Heart right ventricle (tissue), 16 donors: ENCODE measurements at places on chromosomes 5 and 9. TPM values are rescaled to one million over a fixed set of nuclear protein-coding genes. Genes with fewer than 3 reads are reported as not detected.

- peaks cover 30% of the 10 kb centered on the region for H3K27me3 ChIP-seq
- H3K36me3 ChIP-seq, result no peaks in the 10 kb centered on the region
- no peak for DNase-seq
- no peak overlapping the region for H3K27ac ChIP-seq
- no peak overlapping the region for H3K4me3 ChIP-seq
- H3K4me1 ChIP-seq, result no peaks in the 10 kb centered on the region
Measured at GRCh38 chr9:135410831-135411473, 68.6 kb upstream of the PPP1R26 start.

DNA sequence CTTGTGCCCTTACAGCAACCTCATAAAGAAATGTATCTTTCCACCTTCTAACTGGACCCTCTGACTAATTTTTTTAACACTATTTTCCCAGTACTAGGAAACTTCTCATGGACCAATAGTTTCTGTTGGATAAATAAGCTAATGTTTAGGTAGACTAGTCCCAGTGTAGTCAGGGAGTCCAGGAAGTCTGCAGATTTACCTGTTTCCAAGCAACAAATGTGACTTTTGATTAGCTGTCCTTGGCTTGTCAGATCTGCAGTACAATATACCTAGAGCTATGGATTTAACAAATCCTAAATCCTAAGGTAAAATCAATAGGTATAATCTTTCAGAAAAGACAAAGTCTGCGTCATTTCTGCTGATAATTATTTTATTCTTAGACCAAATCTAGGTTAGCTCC lies 55.7 kb downstream of the FAM174A start:
- no peaks in the 10 kb centered on the region for H3K27me3 ChIP-seq
- H3K4me1 ChIP-seq, result no peaks in the 10 kb centered on the region
- no peak overlapping the region for H3K27ac ChIP-seq

GRCh38 chr5:149500922-149501582 lies 50.2 kb downstream of the CSNK1A1 start:
- H3K27ac ChIP-seq, result no peak overlapping the region
- no peak for DNase-seq
- H3K4me3 ChIP-seq, result no peak overlapping the region
- no peaks in the 10 kb centered on the region for H3K36me3 ChIP-seq
- H3K4me1 ChIP-seq, result peaks cover 11% of the 10 kb centered on the region

DNA sequence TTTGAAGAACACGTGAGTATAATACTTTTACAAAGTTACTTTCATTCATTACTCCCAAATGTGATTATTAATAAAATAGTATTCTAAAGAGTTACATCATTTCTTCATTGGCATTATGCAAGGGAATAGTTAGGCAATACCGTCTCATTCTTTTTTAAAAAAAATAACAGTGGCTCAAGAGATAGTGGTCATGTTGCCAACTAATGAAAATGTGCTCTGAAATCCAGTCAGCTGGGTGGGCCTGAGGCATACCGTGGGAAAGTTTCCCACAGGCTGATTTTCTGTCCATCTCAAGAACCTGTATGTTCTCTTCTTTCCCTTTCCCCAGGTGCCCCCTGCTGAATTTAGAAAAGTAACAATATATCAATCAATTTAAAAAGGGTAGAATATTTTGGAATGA lies 40.8 kb upstream of the ROPN1L start:
- no peak for DNase-seq
- peaks cover 7% of the 10 kb centered on the region for H3K36me3 ChIP-seq
- no peaks in the 10 kb centered on the region for H3K27me3 ChIP-seq
- peaks cover 17% of the 10 kb centered on the region for H3K4me1 ChIP-seq

- H3K27ac ChIP-seq, result no peak overlapping the region
- H3K36me3 ChIP-seq, result peaks cover 10% of the 10 kb centered on the region
- H3K4me3 ChIP-seq, result no peak overlapping the region
- H3K27me3 ChIP-seq, result no peaks in the 10 kb centered on the region
- DNase-seq, result no peak
- H3K4me1 ChIP-seq, result no peaks in the 10 kb centered on the region
Measured at GRCh38 chr5:81093536-81094196, 133.5 kb downstream of the RASGRF2 start.

GRCh38 chr9:36987891-36988290 lies 46.2 kb downstream of the PAX5 start:
- H3K27ac ChIP-seq, result no peak overlapping the region
- no peak for DNase-seq
- peaks cover 99% of the 10 kb centered on the region for H3K27me3 ChIP-seq
- H3K4me3 ChIP-seq, result no peak overlapping the region
- peaks cover 4% of the 10 kb centered on the region for H3K4me1 ChIP-seq

Gene CARD9
- total RNA-seq, result 1.2 TPM

DNA sequence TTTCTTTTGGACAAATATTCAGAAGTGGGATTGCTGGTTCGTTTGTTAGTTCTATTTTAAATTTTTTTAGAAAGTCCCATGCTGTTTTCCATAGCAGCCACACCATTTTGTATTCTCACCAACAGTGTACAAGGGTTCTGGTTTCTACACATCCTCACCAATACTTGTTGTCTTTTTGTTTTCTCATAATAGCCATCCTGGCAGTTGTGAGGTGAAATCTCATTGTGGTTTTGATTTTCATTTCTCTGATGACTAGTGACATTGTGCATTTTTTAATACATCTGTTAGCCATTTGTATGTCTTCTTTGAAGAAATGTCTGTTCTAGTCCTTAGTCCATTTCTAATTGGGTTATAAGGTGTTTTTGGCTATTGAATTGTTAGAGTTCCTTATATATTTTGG lies 214.3 kb downstream of the ARRDC3 start:
- no peaks in the 10 kb centered on the region for H3K36me3 ChIP-seq
- no peaks in the 10 kb centered on the region for H3K4me1 ChIP-seq
- no peak overlapping the region for H3K27ac ChIP-seq
- H3K4me3 ChIP-seq, result no peak overlapping the region

Gene PDGFRB
- total RNA-seq, result 36.7 TPM

Gene SLC36A2
- 1.5 TPM for total RNA-seq

- H3K27me3 ChIP-seq, result no peaks in the 10 kb centered on the region
- no peak for DNase-seq
- no peaks in the 10 kb centered on the region for H3K4me1 ChIP-seq
- H3K27ac ChIP-seq, result no peak overlapping the region
- no peaks in the 10 kb centered on the region for H3K36me3 ChIP-seq
- no peak overlapping the region for H3K4me3 ChIP-seq
Measured at GRCh38 chr5:41290810-41291209, 77.5 kb upstream of the C6 start.

DNA sequence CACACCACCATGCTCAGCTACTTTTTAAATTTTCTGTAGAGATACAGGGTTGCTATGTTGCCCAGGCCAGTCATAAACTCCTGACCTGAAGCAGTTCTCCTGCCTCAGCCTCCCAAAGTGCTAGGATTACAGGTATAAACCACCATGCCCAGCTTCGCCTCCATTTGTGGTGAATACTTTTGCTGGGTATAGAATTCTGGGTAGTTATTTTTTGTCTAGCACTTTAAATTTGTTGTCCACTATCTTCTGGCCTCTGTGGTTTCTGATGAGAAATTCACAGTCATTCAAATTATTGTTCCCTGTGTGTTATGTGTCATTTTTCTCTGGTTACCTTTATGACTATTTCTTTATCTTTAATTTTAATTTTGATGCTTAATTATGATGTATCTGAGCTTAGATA lies 57.7 kb upstream of the EXOC3 start:
- no peak for DNase-seq
- peaks cover 6% of the 10 kb centered on the region for H3K27me3 ChIP-seq

- no peak overlapping the region for H3K4me3 ChIP-seq
- no peak for DNase-seq
- no peak overlapping the region for H3K27ac ChIP-seq
- H3K27me3 ChIP-seq, result peaks cover 2% of the 10 kb centered on the region
- H3K36me3 ChIP-seq, result no peaks in the 10 kb centered on the region
Measured at GRCh38 chr5:135876146-135876545, 19.5 kb downstream of the IL9 start.

GRCh38 chr9:116497095-116497890 lies 189.8 kb upstream of the TRIM32 start:
- no peaks in the 10 kb centered on the region for H3K27me3 ChIP-seq
- H3K4me3 ChIP-seq, result no peak overlapping the region
- H3K27ac ChIP-seq, result no peak overlapping the region
- H3K36me3 ChIP-seq, result no peaks in the 10 kb centered on the region

DNA sequence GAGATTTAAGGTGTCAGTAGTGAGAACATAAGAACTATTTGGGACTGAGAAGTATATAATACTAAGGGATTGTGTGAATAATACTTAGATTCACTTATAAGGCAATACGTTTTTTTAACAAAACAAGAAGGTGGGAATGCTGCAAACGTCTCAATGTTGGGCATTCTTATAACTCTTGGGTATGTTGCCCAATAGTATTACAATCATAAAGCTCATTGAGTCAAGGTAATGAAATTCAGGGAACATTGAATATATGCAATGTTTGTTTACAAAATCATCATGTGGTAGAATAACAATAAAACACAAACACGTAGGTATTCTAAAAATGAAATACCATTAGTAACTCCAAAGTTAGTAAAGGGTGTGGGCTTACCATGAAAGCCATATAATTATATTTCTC lies 400.7 kb downstream of the KIAA0825 start:
- no peak for DNase-seq
- no peak overlapping the region for H3K27ac ChIP-seq
- H3K36me3 ChIP-seq, result no peaks in the 10 kb centered on the region
- H3K27me3 ChIP-seq, result no peaks in the 10 kb centered on the region
- no peaks in the 10 kb centered on the region for H3K4me1 ChIP-seq
- H3K4me3 ChIP-seq, result no peak overlapping the region

DNA sequence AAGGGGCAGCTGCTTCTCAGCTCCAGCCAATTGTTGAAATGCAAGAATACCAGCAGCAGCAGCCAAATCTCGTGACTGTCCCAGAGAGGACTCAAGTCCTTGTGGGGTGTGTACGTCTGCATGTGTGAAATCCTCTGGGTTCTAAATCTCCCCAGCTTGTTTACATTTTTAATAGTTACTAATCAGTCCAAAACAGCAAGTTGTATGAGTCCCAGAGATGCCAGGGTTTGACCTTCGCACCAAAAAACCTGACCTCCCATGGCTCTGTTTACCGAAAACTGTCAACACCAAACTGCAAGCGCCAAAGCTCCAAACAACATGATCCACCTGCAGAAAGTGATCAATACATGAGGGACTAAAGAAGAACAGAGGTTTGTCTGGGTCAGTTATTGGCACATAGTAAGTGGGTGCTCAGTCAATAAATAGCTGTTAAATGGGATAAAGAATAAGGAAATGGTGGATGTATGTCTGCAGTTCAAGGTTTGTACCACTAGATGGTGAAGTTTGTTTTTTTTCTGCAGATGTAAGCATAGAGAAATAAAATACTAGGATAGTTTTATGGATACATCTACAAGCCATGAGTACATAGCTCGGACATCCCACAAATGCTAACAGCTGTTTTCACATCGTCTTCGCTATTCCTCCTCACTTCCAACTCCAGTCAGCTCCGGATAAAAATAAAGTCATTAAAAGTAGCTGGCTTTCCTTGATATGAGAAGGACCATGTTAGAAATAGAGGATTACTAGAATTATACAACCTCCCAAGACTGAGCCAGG lies 85.3 kb upstream of the ADRB2 start:
- no peaks in the 10 kb centered on the region for H3K27me3 ChIP-seq
- no peak overlapping the region for H3K27ac ChIP-seq
- DNase-seq, result no peak
- H3K4me1 ChIP-seq, result peaks cover 7% of the 10 kb centered on the region
- no peaks in the 10 kb centered on the region for H3K36me3 ChIP-seq

DNA sequence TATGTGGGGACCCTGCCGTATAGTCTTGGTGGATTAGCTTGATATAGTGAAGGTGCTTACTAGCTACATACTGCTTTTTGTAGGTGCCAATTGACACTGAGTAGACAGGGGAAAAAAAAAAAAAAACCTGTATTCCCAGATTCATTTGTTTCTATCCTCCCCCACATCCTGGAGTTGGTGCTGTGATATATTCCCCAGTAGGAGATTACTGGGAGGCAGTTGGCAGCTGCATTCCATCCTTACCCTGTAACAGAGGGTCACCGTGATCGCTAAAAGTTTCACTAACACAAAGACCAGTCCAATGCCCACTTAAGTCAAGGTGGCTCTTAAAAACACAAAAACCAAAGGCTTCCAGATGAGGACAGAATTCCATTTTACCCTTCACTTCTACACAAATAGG lies 27.4 kb upstream of the TOMM5 start:
- no peak for DNase-seq
- H3K4me1 ChIP-seq, result no peaks in the 10 kb centered on the region
- no peaks in the 10 kb centered on the region for H3K36me3 ChIP-seq
- no peaks in the 10 kb centered on the region for H3K27me3 ChIP-seq
- no peak overlapping the region for H3K4me3 ChIP-seq

- H3K4me3 ChIP-seq, result peak overlapping the region; percentile 26
- H3K4me1 ChIP-seq, result peaks cover 67% of the 10 kb centered on the region
- H3K36me3 ChIP-seq, result no peaks in the 10 kb centered on the region
Measured at GRCh38 chr9:128072144-128073021, 4.4 kb downstream of the SLC25A25 start.

DNA sequence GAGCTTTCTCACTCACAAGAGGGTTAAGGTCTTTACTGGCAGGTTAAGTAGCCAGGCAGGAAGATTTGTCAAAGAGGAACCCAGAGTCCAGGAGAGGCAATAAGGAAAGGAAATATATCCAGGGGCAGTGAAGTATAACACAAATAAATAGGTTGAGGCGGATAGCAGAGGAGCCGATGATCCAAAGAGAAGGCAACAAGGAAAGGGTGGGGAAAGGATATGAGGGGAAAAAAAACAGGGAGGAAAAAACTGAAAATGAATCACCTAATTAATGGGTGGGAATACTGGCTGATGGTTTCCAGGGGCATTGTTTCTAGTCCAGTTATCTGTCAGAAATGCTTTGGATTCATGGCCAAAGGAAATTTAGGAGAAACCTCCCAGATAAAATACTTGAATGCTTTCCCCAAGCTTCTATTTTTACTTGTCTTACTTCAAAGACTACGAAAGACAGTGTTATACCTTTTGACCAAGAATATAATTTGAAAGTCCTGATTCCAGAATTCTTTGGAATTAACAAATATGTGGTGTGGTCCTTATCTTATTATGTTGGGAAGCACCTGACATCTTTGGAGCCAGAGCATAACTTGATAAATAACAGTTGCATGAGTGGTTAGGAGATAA lies 146.5 kb downstream of the AOPEP start:
- peaks cover 59% of the 10 kb centered on the region for H3K4me1 ChIP-seq
- no peak for DNase-seq
- H3K4me3 ChIP-seq, result no peak overlapping the region
- H3K27ac ChIP-seq, result peak overlapping the region; percentile 90

Gene PFN3
- total RNA-seq, result not detected
